ENCODE measurements at places on chromosomes 1 and 21.
A peak's percentile ranks its signal among the peaks of the same experiment; 100 is the strongest.

- DNase-seq = no peak
Observed at GRCh38 chr1:200281201-200281835, 128.5 kb downstream of the ZNF281 start.

GRCh38 chr1:205353612-205354011, 3.1 kb downstream of the KLHDC8A start:
- no peak for DNase-seq

- no peak for DNase-seq
Observed at GRCh38 chr21:10640446-10640845, 119.1 kb downstream of the TPTE start.

GRCh38 chr1:2460996-2461751, 14.9 kb upstream of the PLCH2 start:
- no peak for DNase-seq

DNA sequence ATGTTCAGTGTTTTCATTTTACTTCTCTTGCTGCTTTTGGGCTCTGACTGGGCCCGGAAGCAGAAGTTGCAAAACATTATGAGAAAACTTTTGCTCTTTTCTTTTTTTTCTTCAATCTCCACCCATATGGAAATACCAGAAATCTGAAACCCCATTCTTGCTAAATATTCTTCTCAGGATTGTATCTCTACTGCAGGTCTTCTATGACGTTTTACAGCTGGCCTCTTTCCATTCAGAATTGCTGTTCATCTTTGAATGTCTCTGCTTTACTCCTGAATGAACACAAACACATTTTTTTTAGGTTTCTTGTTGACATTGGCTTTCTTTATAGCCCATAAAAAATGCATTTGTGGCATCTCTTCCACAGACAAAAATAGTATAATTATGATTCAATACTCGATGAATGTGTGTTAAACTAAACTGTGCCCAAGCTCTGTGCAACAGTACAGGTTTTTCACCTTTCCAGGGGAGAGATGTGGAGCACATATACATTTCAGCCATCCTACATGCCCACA, 18.8 kb downstream of the PTPRC start:
- peak; percentile 90 for DNase-seq

DNA sequence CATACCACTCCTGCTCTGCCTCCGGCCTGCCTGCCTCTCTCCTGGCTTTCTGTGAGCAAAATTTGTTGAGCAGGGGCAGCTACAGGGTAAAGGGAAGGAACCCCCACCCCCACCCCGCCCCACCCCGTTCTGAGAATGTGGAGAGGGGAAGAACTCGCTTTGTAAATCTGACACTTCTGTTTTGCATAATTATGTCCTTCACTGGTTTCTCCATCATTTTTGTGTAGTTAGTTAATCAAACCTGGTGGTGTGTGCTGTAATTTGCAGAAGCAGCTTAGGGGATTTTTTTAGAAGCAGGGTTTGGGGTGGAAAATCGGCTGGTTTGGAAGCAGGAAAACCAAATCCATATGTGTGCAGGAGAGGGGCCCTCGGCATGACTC, 58.1 kb upstream of the TMEM51 start:
- no peak for DNase-seq

DNA sequence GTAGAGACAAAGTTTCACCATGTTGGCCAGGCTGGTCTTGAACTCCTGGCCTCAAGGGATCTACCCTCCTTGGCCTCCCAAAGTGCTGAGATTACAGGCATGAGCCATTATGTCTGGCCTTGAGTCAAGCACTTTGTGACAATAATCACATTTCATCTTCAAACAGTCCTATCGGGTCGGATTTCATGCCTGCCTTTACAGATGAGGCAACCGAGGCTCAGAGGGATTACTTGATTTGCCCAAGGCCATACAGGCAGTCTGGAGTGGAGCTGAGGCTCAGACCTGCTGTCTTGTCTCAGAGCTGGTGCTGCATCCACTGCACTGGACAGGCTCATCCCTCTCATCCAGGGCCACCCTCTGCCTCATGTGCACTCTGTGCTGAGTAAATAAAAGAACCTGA, 26.6 kb downstream of the FAM151A start:
- no peak for DNase-seq

DNA sequence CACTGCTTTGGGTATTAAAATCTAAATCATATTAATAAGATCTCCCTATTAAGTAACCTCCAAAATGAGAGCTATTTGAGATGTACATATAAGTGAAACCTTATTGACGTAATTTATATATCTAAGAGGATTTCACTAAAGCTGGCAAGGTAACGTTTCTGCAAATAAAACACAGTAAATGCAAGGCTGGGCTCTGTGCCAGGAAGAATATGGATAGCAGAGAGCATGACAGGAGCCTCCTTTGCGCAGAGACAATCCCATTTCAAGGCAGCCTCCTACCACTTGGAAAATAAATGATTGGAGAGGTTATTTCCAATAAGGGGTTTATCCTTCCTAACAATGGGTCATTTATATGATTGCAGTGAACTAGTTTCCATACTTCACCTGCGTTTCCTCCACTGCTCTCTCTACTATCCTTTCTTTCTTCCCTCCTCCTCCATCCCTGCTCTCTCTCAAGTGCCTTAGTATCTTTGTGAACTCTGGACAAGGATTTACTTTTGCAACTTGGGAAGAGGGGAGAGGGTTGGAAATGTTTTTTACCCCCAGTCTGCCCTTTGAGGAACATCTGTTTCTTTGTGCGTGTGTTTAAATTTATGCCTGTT, 3.0 kb upstream of the NFIA start:
- no peak for DNase-seq

GRCh38 chr1:32014948-32015273, 1.2 kb downstream of the KHDRBS1 start:
- DNase-seq = no peak
